ENCODE measurements at places on chromosomes 11 and 22.

DNA sequence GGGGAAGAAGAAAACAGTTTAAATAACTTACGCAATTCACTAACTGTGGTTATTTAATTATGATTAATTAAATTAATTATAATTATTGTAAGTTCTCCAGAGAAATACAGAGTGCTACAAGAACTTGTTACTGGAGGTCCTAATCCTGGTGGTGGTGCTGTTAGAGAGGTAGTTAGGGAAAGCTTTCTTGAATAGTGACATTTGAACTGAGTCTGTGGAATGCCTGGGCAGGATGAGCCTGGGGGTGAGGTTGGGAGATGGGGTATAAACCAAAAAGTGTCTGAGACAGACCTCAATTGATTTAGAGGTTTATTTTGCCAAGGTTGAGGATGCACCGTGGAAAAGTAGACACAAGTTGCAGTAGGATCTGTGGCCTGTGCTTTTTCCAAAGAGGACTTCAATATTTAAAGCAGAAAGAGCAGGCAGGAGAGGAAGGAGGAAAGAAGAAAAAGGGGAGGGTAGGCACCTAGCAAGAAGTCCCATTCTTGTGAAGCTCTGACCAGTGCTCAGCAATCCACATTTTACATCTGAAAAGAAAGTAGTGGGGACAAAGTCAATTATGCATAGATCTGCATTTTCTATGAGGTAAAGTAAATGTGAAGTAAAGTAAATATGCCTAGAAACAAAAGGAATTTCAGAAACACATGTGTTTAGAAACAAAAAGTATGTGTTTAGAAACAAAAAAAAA, 4.4 kb upstream of the ZNF202 start:
- no peak for DNase-seq

DNA sequence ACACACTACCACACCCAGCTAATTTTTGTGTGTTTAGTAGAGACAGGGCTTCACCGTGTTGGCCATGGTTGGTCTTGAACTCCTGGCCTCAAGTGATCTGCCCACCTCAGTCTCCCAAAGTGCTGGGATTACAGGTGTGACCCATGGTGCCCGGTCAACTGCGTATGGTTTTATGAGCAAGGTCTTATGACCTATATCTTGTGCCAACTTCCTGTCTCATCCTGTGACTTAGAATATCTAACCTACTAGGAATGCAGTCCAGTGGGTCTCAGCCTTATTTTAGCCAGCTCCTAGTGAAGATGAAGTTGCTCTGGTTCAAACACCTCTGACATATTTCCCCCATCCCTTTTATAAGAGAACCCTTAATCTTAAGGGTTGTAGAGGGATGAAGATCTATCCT, 66.1 kb upstream of the OR5AN1 start:
- DNase-seq: no peak

GRCh38 chr11:82936261-82936660, 34.7 kb downstream of the DDIAS start:
- DNase-seq: no peak

DNA sequence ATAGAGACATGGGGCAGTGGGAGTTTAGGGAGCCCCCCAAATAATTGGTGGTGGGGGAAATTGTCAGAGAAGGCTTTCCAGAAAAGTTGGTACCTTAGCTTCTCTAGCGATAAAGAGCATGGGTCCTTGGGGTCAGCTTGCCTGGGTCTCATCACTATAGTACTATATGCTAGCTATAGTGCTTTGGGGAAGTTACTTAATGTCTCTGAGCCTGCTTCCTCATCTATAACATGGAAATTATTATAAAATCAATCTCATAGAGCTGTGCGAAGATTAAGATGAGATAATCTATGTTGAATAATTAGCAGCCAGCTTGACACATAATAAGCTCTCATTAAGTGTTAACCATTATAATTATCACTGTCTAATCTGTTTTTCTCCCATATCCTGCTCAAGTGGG, 41.2 kb downstream of the STIM1 start:
- no peak for DNase-seq

DNA sequence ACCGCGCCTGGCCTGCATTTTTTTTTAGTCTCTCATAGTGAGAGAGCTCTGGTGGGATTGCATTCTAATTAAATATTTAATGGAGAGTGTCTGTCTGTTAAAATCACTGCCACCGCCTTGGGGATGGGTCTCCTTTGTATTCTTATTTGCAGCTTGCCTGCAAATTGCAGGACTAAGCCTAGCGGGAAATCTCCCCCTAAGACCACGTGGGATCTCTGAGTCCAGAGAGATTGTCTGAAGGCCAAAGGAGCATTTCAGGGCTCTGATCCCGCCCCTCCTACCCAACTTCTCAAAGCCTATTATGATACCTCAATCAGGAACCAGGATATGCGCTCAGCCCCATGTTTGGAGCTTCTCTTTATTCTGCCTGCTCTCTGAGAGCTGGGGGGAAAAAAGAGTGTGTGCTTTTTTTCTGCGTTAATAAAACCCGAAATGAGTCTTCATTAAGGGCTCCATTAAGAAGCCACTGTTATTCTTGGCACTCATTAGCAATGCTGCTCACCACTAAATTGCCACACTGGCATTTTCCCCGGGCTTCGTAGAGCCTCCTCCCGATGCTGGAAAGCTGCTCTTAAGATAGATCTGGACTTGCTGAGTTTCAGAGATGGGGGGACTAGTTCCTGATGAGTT, 92.9 kb upstream of the THY1 start:
- DNase-seq: peak; percentile 56

DNA sequence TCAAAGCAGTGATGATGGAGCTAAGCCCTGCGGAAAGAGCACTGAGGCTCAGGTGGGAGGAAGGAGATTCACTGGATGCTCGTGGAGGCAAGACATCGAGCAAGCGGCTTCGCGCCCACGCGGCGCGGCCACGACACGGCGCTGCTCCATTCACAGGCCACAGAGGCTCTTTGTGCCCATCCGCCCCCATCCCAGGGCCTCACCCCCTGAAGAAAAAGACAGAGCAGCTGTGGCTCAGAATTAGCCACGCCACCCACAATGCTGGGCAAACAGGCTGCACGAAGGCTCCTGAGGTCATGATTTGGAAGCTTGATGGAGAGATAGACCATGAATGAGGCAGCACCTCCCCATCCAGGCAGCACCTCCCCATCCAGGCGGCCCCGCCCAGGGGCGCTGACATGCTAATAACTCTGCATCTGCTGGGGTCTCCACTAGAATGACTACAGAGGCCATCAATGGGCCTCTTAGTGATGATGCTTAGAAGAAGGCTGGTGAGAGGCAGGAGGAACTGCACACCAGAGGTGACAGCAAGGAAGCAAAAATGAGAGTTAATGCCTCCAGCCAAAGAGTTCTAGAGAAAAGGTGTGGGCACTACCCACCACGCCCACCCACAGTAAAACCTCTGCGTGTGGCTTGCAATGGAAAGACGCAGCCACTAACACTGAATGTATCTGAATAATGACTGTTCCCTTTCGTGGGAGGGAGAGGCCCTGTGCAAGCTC, 43.5 kb downstream of the MYH9 start:
- no peak for DNase-seq

DNA sequence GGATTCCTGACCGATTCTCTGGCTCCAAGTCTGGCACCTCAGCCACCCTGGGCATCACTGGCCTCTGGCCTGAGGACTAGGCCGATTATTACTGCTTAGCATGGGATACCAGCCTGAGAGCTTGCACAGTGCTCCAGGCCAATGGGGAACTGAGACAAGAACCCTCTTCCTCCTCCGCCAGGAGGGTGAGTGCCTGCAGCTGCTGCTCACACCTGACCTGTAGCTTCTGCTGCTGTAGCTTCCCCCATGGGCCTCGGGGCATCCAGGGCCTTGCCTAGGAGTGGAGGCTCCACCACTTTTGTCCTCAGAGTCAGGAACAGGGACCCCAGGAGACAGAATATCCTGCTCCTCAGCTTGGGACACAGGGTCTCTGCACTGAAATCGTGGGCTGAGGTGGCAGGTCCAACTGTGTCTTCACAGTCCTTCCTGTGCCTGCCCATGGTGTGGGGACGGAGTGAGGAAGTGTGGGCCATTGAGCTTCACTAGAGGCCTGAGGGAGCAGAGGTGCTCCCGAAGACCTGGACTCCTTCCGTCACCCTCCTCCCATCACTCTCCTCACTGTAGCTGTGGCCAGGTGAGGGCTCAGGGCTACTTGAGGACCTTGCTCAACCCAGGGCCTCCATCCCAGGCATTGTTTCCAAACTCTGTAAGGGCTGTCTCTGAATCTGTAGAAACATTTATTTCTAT, 103.8 kb downstream of the ZNF280B start:
- no peak for DNase-seq

DNA sequence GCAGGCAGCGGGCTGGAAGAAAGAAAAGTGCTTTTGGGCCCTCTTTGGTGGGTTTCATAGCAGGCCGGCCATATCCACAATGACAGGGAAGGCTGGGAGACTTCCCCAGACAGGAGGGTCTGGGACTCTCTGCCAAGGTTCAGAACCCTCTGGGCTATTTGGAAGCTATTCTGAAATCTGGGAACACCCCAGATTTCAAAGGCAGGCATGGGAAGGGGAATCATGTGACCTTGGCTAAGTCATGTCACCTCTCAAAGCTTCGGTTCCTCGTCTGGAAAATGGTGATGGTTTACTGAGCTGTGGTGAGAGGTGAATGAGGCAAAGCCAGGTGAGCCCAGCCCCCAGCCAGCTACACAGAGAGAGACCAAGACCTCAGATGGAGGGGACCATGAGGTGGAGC, 4.6 kb downstream of the CASTOR1 start:
- no peak for DNase-seq

Measured in DMS79 treated with DMSO at 0.1 percent for 48 hours (cell line).